ENCODE measurements at places on chromosomes 2 and 18.
A peak's percentile ranks its signal among the peaks of the same experiment; 100 is the strongest.

- DNase-seq: no peak
Measured at GRCh38 chr2:109289504-109290222, 160.7 kb downstream of the SH3RF3 start.

DNA sequence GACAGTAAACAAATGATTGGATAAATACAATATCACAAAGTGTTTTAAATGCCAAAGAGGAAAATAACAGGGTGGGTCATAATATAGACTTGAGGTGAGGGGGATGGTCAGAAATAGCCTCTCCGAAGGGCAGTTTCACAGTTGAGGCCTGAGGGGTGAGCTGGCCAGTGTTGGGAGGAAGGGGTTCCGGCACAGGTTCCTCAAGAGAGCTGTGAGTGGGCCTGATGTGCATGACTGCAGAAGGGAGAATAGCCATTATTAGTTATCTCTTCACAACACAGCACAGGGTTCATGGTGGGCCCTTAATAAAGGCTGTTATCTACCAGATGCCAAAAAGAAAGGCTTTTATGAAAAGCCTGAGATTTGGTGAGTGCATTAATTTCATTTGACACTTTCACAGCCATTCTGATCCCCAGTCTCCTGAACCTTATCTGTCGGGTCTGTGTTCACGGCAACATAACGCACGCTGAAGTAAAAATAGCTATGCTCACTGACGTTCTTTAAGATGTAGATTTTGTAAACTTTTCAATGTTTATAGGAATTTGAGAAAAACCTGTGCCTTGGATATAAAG is 39.6 kb downstream of the POLR1A start:
- no peak for DNase-seq

DNA sequence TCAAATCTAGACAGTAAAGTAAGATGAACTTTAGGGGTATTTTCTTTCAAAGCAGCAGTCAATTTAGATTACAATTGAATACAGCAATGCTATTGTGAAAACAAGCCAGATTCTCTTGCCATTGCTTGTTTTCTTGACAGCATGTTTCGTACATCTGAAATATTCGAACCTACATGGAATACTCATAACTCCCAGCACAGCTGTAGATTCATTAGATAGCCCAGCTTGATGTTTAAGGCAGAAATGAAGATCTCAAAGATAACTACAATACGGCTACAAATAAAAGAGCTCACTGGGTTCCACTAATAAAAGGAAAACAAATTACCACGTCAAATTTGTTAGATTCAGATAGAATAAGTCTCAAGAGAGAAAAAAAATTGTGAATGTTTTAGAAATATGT is 208.8 kb downstream of the WDPCP start:
- DNase-seq: no peak

- DNase-seq: no peak
Measured at GRCh38 chr2:149885468-149885867, 297.9 kb upstream of the MMADHC start.

DNA sequence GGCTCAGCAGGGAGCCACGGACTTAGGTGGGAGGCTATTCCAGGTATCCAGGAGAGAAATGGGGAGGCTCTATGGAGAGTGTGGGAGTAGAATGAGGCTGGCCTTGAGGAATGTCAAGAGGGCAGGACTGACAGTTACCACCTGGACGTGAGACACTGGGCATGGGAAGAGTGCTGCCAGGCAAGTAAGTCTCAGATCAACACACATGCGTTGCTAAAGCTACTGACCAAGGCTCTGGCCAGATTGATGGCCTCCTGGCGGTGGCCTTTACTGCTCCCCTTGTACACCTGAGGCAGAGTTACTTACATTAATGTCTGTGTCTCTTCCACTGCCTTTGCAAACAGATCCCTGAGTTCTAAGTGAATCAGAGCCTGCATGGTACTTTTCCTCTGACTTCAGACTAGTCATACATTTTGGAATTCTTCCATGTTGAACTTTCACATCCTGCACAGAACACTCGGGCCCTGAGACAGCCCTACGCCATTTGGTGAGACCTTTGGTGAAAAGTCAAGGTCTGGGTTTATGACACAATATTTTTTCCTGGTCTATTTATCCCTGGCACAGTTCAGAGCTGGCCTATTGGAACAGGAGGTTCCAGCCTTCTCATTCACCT is 398.8 kb upstream of the TRIB2 start:
- DNase-seq: no peak

DNA sequence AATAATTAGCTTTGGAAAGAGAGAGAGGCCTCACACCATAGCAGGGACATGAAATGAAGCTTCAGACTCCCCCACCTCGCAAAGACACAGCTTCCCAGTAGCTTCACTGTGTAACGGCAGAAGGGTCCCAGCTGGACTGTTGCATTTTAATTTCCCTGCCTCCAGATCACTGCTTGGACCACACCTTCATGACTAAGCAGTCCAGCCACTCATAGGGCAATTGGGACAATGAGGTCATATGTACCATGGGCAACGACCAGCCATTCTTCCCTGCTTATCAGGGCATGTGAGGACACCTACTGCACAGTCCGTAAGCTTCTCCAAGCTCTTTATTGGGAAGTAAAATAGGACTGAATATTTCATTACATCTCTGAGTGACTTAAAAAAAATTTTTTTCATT is 183.0 kb downstream of the MREG start:
- no peak for DNase-seq

DNA sequence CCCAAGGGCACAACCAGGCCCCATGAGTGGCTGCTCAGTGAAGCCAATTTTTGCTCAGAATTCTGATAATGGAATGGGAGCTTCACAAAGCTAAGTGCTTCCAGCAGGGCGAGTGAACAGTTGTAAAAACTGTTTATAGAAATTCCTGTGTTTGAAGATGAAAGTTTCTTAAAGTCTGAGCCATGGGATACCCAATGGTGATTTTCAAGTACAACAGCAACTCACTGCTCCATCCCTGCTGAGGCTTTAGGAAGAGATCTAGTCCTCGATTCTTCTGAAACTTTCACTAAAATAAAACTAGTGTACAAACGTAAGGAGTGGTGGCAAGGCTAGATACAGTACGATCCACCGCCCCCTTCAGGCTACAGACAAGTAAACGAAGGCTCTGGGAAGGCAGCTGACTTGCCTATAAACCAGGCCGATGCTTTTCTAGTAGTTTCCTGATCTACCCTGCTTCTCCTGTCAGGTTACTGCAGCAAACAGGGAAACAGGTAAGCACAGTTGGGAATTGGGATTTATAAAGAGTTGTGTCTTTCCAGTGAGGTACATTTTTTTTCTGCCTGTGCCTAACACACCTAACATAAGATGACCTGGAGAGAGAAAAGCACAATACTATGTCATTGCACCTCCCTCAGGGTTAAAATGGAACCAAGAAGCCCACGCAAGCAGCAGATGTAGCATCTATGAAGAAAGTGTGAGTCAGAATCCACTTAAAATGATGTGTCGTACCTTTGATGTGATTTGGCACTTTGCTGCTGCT is 108.7 kb downstream of the UXS1 start:
- no peak for DNase-seq

DNA sequence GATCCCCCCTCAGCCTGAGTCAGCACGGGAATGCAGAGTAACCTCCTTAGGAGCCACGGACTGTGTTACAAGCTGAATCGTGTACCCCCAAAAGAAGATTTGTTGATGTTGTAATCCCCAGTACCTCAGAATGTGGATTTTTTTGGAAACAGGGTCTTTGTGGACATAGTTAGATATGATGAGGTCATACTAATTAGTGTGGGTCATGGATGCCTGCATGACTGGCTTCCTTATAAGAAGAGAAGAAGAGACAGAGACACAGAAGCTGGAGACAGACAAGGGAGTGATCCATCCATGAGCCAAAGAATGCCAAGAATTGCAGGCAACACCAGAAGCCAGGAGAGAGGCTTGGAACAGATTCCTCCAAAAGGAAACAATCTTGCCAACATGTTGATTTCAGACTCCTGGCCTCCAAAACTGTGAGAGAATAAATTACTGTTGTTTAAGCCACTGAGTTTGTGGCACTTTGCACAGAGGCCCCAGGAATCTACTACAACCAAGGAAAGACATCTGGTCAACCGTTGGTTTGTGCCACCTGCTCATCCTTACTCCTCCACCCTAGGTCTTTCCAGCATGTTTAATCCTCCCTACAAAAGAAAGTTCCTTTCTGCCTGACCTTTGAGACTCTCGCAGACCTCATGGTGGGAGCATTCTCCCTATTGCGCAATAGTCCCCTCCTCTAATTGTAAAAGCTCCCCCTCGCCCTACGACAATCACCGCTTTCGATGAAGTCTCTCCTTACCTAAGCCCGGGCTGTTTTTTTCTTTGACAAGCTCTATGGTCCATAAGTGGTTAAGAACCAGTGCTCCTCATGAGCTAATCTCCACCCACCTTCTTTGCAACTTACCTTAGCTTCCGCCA is 91.6 kb downstream of the DNER start:
- DNase-seq: no peak

GRCh38 chr2:227509824-227510619 is 38.1 kb downstream of the AGFG1 start:
- peak; percentile 80 for DNase-seq

- no peak for DNase-seq
Measured at GRCh38 chr2:122960759-122961641, 1064.1 kb upstream of the CNTNAP5 start.

- no peak for DNase-seq
Measured at GRCh38 chr2:88868861-88869260, 177.4 kb downstream of the RPIA start.

- DNase-seq: no peak
Measured at GRCh38 chr2:218397463-218397819, 2.2 kb upstream of the CTDSP1 start.

DNA sequence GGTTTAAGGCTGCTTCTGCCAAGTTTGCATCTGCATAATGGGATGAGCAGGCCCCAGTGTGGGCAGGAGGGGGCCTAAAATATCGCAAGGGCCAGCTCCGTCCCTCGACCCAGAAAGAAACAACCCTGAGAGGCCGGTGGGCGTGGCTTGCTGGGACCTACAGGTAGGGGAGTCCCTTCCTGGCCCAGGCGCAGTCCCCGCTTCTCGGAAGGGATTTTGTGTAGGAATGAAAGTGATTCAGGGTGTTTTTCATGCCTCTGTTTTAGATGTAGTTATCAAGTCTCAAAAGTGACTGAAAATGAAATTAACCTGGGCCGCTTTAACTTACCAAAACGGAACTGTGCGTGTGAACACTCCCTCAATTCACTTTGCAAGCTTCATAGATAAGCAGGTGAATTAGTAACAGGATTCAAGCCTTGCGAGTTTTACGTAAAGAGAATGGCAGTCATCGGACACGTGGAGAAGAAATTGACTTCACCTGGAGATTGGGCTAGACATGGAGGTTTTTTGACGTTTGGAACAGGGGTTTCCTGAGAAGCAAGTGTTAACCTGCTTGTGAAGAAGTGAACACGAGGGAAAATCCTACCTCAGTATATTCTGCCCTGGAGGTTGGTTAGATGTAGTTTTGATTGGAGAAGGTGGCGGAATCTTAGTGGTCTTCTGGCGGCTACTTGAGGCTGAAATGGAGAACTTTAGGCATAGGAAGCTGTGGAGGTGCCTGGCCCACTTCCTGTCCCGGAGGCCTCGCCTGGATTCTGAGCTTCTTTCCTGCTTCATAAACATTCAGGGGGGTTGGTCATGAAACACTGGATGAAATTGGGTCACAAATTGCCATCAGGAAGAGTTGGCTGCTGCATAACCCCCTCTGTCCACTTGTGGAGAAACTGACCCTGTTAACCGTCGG is 1.7 kb downstream of the NCK2 start:
- DNase-seq: no peak

DNA sequence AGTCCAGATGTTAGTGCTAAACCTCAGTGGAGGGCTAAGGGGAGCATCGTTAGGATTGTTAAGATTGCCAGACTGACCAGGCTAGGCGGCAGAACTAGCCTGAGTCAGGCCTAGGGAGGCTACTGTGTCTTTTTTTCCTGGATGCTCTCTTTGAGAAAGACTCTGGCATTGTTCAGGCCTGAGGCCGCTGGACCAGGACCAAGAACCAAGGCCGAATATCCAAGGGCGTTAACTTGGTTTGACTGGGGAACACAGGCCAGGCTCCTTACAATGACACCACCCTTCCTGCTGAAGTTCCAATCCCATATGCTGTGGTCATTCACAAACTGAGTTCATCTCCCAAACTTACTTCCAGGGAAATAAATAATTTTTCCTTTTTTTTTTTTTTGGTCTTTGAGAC is 10.6 kb downstream of the HTRA2 start:
- DNase-seq: no peak

GRCh38 chr2:186637497-186637800 is 47.6 kb downstream of the ITGAV start:
- DNase-seq: no peak

GRCh38 chr2:231927566-231927890 is 1.3 kb upstream of the NPPC start:
- DNase-seq: no peak

DNA sequence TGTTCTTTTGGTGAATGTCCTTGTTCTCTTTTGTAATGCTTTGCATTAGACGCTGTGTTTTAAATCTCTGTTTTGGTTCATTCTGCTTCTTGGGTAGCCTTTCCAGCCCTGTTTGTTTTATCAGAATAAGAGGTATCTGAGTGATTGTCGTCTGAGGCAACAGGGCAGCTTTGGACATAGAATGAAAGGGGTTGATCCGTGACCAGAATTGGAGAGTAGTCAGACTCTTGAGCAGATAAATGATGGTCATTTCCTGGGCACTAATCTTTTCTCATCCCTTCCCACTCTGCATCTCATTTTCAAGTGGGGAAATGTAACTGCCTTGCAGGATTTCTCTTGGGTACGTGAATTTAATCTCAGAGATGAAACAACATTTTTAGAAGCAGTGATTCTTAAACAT is 61.4 kb downstream of the TAF4B start:
- DNase-seq: no peak

DNA sequence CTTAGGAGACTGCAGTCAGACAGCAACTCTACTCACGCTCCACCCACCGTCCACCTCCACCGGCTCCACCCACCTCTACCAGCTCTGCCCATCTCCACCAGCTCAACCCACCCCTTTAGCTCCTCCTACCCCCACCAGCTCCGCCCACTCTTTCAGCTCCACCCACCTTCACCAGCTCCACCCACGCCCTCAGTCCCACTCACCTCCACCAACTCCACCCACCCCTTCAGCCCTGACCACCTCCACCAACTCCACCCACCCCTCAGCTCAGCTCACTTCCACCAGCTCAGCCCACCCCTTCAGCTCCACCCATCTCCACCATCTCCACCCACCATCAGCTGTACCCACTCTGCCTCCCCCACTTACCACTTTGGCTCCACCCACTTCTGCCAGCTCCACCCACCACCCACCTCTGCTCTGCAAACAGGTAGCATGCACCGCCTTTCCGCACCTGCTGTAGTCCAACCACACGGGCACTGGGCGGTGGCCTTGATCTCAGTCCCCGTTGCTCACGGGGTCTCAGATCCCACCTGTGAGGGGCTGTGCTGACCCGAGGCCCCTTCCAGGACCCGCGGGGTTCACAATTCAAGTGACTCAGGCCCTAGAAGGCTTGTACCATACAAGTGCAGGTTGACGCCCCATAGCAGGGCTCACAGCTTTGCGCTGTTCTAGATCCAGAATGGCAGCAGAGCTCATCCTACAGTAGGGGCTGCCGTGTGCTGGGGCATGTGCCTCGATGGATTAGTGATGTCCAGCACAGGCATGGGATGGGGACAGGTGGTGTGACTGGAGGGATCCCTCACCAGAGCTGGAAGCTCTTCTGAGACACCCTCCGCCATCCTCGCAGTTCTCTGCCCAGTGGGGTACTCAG is 77.2 kb upstream of the OTOS start:
- no peak for DNase-seq

- no peak for DNase-seq
Measured at GRCh38 chr2:180412219-180412618, 405.1 kb upstream of the CWC22 start.
